ENCODE measurements at places on chromosomes 3 and 15. TPM values are rescaled to one million over a fixed set of nuclear protein-coding genes. Genes with fewer than 3 reads are reported as not detected.

GRCh38 chr3:143604402-143605185 is 243.7 kb downstream of the SLC9A9 start:
- DNase-seq, result no peak

The FBXL22 gene
- total RNA-seq, result 16.0 TPM

The TRPC1 gene
- 16.3 TPM for total RNA-seq

The PLSCR2 gene
- not detected for total RNA-seq

GRCh38 chr15:68492855-68493254 is 60.9 kb upstream of the ITGA11 start:
- DNase-seq, result peak; percentile 72

The HDGFL3 gene
- total RNA-seq, result 45.8 TPM

DNA sequence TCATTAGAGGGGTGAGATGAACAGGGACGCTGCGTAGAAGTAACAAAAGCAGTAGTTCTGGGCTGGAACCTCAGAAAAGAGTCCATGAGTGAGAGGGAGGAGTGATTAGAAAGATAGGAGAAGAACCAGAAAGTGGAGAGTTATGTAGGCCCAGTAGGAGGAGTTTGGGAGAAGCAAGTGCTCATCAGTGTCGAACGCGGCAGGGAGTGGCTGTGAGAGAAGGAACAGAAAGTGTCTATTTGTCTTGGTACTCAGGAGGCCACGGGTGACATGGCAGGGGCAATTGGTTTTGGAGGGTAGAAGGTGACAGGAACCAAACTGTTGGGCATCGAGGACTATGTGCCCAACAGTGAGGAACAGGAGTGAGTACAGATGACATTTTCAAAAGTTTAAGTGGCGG is 1.3 kb upstream of the INSYN1 start:
- DNase-seq, result no peak

GRCh38 chr15:83289160-83289559 is 4.7 kb upstream of the BNC1 start:
- DNase-seq, result no peak

DNA sequence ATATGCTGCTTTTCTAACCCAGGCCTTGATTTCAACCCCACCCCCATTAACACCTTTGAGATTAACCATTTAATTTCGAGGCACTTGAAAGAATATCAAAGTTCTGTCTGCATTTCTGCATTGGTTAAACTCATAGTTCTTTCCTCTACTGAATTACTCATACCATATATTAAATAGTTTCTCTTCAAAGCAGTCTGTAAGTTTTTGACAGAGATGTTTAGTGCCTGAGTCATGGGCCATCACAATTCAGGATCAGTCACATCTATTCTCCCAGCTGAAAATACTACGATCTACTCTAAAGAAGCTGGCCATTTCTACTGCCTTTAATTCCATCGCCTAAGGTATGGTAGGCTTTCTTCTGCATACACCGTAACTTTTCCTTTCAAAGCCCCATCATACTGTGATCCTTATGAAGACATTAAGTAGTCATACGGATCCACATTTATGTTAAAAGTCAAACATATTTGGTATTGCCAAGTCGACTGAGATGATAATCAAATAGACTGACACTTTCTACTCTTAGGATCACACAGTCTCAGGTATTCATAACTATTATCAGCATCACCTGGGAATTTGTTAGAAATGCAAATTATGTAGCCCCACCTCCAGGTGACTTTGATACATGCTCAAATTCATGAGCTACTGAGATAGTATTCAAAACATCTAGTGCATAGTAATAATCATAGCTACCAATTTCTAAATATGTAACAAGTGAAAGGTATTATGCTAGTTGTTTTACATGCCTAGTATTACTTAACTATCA is 489.4 kb upstream of the IL12A start:
- DNase-seq, result no peak

GRCh38 chr3:24160424-24161095 is 215.5 kb downstream of the NR1D2 start:
- DNase-seq, result peak; percentile 33

GRCh38 chr15:56972426-56972825 is 54.0 kb downstream of the TCF12 start:
- DNase-seq, result no peak

DNA sequence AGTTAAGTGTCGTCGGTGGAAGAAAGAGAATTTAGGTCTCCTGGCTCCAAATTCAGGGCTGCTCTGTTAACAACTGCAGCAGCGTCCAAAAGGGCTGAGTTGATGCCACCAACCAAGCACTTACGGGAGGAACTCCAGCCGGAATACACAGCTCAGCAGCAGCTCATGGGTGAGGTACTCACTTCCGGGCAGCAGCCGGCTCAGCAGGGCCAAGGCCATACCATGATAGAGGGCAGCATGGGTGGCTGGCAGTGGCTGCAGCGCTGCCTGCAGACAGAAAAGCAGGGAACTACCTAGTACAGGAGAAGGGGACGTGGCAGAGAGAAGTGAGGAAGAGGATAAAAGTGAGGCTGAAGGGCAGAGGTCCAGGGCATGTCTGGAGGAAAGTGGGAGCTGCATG is 8.0 kb upstream of the LTK start:
- DNase-seq, result no peak

DNA sequence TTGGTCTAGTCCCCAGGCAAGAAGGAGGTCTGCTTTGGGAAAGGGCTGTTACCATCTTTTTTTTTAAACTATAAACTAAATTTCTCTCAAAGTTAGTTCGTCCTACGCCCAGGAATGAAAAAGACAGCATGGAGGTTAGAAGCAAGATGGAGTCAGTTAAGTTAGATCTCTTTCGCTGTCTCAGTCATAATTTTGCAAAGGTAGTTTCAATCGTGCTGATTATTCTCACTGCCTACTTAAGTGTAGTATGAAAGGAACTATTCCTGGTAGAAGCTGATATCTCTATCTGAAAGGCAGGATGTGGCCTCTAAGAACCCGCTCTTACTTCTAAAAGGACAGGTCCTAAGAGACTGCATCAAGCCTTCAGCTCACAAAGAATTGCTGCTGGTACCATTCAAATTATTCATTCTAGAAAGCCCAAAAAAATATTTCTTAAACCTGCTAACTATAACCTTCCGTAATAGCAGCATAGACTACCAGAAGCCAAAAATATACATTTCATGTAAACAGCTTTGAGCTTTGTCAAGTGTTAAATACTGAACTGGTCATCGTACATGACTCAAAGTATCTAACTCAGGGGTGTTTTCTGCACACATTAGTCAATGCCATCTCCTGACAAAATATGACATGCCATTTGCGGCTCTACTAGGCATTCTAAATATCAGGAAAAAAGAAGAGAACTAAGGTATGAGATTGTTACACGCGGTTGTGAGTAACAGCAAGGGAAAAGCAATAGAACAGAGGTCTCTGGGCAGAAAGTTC is 96.0 kb upstream of the CCDC80 start:
- no peak for DNase-seq

- peak; percentile 75 for DNase-seq
These were observed 103.6 kb upstream of the BFSP2 start for GRCh38 chr3:133295944-133296917.

- no peak for DNase-seq
These were observed 9.3 kb downstream of the ARIH2 start for GRCh38 chr3:48927928-48928327.

DNA sequence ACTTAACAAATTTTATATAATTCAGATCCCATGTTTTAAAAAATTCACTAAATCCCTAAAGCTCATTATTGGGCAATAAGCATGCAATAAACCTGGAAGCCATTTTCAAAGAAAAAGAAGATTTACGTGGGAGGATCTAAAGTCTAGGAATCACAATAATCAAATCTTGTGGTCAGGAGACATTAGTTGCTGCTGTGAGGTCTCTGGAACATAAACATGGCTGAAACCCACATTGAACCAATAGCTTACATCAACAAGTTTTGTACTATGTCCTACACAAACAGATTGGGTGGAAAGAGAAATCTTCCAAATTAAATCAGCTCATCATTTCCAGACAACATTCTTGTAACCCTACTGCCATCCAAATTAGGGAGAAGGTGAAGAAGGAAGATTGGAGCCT is 121.9 kb upstream of the EPHA3 start:
- peak; percentile 11 for DNase-seq

The STT3B gene
- 106 TPM for total RNA-seq

The STRIT1 gene
- 15.3 TPM for total RNA-seq

The ABI3BP gene
- 189 TPM for total RNA-seq

DNA sequence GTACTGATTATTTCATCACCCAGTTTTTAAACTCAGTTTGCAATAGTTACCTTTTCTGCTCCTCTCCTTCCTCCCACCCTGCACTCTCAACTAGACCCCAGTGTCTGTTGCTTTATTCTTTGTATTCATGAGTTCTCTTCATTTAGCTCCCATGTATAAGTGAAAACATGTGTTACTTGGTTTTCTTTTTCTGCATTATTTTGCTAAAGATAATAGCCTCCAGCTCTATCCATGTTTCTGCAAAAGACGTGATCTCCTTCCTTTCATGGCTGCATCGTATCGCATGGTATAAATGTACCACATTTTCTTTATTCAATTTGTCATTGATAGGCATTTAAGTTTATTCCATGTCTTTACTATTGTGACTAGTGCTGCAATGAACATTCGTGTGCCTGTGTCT is 79.0 kb downstream of the NAALADL2 start:
- DNase-seq, result peak; percentile 15

DNA sequence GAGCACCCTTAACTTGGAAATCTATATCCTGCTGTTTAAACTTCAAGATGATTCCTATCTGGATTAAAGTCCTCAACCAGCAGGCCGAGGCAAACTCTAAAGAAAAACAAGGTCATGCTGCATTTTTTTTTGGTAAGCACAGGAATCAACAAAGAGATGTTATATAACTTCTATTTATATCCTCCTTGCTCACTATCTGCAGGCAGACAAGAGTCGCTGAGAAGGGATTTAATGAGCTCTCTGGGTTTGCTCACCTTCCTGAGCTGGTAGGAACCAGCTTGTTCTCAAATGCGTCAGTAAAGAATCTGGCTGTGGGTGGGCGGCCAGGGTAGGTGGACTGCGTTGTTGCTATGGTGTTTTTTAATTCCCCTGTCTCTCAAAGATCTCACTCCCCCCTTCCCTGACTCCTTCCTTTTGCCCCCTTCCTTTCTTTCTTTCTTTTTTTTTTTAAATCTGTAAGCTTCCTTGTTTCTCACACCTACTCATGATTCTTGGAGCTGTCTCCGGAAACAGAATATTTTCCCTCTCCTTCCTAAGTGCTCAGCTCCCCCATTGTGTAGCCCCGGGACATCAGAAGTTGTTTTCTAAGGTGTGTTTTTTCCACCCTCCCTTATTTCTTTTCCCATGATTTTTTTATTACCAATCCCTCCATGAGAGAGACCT is 228.8 kb upstream of the BHLHE40 start:
- DNase-seq, result peak; percentile 73

DNA sequence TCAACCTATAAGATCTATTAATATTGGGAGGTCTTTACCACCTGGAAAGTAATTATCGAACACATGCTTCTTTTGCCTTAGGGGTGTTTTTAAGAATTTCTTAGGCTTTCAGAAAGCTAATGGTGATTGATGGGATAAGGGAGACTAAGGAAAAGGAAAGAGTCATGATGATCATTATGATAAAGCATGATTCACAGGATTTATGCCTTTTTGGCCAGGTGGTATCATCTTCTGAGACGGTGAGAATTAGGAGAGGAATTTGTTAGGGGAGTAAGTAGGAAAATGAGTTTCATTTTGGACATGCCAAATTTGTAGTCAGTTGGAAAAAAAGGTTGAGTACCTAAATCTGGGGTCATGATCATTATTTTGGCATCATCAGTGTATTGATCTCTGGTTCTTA is 8.9 kb downstream of the ARMC8 start:
- DNase-seq, result no peak

The PLIN1 gene
- total RNA-seq, result 0.13 TPM

DNA sequence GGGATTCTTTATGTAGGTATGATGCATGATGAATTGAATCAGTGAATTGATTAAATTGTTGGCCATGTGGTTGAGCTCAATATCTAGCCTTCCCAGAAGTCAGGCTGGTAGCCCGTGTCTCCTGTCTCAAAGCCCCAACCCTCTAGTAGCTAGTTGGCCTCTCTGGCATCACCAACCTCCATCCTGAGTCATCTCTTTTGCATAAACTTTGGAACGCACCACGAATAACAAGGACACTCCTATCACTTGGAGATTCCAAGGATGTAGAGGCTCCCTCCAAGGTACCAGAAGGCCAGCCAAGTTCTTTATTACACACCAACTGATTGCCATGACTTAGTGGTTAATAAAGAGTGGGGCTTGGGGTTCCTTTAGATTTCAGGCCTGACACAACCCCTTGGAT is 148.4 kb downstream of the APBA2 start:
- DNase-seq, result no peak

DNA sequence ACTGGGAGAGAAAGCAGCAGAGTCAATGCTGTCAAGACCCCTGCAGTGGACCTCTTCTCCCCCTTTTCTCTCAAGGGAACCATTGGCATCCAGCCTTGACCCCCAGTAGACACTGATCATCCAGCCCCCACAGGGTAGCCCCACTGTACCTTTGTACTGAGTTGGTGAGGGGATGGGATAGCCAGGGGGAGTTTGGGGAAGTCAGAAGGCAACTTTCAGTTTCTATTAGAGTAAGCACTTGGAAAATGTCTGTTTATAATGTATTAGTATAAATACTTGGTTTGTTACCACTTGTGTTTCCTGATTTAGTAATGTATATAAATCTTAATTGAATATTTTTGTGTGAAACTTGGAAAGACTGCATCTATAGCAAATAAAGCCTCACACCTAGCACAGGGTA is 25.0 kb downstream of the DAG1 start:
- no peak for DNase-seq

GRCh38 chr15:73962433-73962832 is 29.7 kb downstream of the STOML1 start:
- DNase-seq, result no peak

DNA sequence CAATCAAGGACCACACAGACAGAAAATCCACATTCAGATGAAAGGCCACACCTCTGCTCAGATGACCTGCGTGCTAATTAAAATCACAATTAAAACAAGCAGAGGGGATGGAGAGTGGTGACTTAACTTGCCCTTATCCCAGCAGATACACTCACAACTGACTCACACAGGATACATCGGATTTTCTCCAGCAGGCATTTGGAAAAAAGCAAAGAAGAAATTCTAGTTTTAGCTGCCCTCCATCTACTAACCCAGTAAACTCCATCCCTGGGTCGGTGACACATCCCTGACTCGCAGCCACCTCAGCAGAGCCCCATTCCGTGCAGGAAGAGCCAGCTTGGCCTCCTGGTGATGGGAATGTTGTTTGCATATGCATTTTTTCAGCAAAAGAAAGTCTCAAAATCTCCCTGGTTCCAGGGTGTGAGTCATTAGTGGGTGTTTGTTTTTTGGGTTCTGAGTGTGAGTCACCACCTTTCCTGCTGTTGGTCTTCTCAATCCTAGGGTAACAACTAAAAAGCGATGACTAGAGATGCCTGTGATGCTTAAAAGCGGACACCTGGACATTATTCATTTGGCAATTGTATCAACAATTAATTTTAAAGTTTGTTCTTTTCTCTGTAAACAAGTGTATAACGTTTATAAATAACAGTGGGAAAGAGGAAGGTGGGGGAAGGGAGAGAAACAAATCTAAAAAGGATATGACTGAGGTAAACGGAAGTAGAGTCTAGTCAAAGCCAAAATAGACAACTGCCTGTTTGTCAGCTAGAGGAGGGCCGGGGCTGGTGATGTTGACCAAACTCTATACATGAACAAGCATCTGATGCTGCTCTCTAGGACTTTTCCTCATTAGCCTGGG is 49.8 kb upstream of the SLC4A7 start:
- DNase-seq, result peak; percentile 47

- DNase-seq, result no peak
These were observed 3.3 kb downstream of the TRIM71 start for GRCh38 chr3:32820971-32821685.

Data from muscle of leg (tissue), 16 donors.